GM23338 (cell line): ENCODE measurements at places on chromosomes 1 and 21.

- no peak for DNase-seq
Observed at GRCh38 chr1:43622901-43623780, 26.8 kb upstream of the KDM4A start.

GRCh38 chr1:159957824-159958268 lies 3.8 kb upstream of the SLAMF9 start:
- no peak for DNase-seq

DNA sequence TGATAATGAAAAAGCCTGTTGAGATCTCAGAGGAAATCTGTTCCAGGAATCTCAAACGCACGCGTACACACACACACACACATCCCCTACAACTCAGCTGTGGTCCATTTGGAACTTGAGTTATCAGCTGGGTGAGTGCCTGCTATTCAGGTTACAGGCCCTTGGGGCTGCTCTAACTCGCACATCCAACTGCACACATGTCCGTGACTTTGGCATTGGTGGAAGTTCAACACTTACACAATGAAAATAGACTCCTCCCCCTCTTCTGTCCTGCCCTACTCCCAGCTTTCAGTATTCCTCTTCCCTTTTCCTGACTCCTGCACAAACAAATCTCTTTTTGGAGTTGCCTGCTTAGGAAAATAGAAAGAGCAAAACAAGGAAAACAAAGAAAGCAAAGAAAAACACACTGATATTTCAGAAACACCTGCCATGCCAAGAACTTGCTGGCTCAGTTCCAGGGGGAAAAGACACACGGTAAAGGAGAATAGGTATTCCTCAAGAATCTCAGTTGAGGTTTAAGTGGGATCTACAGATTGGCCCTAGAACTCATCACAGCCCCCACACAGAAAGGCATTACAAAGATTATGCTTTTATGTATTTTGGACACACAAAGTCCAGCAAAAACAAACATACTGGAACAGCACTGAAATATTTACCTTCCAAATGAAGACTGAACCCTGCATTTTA lies 140.9 kb downstream of the TGFBR3 start:
- no peak for DNase-seq

- DNase-seq, result peak; percentile 23
Observed at GRCh38 chr1:101797722-101798121, 199.0 kb downstream of the OLFM3 start.

GRCh38 chr1:182056601-182057366 lies 4.7 kb downstream of the ZNF648 start:
- peak; percentile 78 for DNase-seq

GRCh38 chr1:222243902-222244301 lies 304.0 kb downstream of the HHIPL2 start:
- DNase-seq, result no peak

DNA sequence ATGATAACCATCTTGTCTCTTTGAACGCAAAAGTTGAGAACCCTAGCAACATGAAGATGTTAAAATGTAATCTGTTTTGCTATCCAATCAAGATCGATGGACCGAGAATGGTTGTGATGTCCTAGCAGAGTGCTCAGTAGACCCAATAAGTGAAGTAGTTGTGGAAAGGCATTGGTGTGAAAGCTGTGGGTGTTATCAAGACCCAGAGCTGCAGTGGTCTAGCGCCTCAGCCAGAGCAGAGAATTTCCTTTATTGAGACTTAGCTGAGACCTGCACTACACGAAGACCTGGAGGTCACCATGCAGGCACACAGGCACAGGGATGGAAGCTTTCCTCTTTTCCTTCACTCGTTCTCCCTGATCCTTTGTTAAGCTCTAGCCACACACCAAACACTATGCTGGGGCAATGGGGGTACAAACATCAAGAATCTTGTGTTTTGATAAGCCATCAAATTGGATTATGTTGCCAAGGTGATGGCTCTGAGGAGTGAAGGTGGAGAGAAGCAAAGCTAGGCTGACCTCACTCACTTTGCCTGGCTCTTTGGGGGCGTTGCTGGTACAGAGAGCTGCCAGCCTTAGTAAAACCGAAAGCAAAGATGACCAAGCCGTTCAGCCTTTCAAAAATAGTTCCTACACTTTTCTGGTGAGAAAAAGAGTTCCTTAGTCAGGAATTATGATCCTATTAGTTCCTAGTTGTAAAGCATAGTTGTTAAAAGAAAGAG lies 24.1 kb downstream of the METTL13 start:
- no peak for DNase-seq

DNA sequence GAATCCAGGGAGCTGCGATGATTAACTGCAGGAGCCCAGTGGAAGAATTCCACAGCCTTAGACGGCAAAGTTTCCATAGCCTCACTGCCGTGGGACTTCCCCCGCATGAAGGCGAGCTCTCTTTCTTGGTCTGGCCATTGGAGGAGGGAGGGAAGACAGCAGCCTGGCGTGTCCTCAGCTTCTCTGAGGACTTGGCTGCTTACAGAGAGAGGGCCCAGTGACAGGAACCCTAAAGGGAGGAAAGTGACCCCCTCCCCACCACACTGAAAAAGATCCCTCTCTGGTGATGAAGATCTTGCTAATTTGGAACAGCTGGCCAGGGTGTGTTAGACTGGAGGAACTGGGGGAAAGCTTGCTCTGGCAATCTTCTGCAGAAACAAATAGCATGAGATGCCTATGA lies 41.0 kb downstream of the ATP2B4 start:
- no peak for DNase-seq

DNA sequence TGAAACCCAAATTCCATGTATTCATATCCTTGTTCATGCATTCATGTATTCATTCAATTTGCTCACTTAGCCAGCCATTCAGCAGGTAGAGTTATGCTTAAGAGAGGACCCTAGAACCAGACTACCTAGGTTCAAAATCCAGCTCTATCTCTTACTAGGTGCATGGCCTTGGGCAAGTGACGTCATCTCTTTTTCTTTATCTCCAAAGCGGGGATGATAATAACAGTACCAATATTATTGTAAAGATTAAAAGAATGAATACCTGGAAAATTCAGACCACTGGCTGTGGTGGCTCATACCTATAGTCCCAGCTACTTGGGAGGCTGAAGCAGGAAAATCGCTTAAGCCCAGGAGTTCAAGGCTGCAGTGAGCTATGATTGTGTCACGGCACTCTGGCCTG lies 33.9 kb upstream of the CLIC4 start:
- DNase-seq, result no peak

DNA sequence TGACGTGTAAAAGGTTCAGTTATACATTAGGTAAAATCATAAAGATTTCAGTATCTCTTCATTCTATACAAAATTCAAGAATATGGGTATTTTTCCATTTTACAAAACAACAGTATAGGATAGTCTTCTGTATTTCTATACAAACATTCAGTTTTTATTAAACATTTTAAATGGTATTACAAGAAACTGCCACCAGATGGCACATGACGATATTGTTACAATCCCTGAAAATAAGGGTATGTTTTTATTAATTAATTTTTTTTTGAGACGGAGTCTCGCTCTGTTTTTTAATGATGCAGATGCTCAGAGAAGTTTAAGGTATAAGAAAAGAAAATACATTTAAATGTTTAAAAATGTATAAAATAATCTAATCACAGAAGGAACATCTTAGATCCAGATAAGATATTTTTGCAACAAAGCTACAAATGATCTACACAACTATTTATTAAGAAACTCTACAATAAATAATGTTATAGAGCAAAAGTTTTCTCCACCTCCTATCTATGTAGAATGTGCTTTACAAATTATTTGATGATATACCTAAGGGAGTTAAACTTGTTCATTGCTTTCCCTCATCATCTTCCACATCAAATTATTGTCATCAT lies 23.5 kb upstream of the RSBN1 start:
- peak; percentile 57 for DNase-seq

GRCh38 chr1:85166351-85166750 lies 34.5 kb downstream of the SYDE2 start:
- DNase-seq, result no peak

GRCh38 chr1:201461645-201462441 lies 7.1 kb downstream of the PHLDA3 start:
- no peak for DNase-seq

GRCh38 chr1:70528590-70529333 lies 117.7 kb downstream of the CTH start:
- peak; percentile 80 for DNase-seq

GRCh38 chr1:154546264-154547063 lies 12.0 kb downstream of the UBE2Q1 start:
- peak; percentile 88 for DNase-seq

DNA sequence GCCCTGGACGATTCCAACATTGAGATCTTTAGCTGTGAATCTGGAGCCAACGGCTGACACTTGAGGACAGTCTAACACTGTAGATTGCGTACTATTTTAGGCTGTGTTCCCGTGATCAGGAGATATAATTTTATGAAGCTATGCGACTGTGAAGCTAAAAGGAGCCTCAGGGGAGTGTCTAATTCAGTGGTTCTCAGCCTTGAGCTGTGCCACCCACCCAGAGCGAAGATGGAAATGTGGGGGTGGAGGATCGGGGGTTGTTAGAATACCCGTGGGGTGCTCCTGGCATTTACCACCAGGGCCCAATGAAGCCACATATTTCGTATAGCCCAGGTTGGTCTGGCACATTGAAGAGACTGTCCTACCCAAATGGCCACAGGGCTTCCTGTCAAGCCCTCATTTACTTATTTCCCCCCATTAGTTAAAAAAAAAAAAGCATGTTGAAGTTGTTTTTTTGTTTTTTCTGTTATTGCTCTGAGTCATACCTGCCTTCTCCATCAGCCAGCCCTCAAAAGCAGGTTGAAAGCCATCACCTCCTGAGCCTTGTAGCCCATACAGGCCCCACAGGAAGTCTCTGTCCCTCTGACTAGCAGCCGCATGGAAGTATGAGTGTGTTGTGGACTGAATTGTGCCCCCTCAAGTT lies 141.7 kb downstream of the GALNT2 start:
- DNase-seq, result no peak

DNA sequence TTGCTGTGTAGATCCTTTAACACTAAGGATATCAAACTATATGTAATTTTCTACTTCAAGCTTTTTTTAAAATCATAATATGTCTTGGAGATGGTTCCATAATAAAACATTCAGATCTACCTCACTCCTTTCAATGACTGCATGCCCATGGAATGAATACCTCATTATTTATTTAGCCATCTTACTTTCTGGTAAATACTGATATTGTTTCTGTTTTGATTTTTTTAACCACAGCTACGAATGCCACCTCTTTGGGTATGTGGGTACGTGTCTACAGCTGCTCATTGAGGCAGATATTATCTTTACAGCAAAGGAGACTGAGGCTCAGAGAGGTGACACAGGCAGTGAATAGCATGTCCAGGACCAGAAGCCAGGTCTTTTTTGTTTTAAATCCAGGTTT lies 215.7 kb downstream of the ST6GALNAC3 start:
- DNase-seq, result no peak

DNA sequence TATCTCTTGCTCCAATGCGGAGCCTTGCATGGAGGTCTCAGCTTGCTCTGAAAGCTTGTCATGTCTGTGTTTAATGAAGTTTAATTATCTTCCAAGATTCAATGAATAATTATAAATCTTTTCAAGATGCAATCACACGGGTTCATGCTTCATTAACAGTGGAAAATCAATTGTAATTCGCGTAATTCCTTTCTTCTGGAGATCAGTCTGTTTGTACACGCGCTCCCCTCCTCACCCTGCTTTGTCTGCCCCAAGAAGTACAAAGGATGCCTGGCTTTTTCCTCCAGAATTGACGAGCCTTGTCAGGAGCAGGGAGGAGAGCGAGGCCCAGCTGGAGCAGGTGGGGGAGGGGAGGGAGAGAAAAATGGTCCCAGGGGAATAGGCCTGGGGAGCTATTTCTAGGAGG lies 65.0 kb upstream of the DISP3 start:
- DNase-seq, result peak; percentile 57

- peak; percentile 24 for DNase-seq
Observed at GRCh38 chr1:91499904-91500755, 521 bp upstream of the CDC7 start.

DNA sequence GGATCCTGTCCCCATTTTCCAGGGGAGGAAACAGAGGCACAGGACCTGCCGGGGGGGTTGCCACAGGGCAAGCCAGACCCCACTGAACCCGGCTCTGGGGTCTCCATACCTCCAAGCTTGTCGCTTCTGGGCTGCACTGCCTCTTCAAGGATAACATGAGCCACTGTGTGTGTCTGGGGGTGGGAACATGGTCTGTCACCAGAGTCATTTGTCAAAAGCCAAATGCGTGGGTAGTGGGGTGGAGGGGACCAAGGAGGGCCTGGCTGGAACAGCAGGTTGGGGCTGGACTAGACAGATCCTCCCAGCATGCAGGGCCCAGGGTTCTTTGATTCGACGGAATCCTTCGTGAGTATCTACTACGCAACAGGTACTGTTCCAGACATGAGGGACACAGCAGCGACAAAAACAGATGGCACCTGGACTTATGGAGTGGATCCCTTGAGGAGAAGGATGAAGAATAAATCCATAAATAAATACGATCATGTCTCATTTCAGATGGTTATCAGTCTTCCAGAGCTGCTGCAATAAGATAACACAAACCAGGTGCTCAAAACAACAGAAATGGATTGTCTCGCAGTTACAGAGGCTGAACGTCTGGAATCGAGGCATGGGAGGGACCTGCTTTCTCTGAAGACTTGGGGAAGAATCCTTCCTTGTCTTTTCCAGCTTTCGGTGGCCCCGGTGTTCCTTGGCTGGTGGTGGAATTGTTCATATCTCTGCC lies 28.7 kb downstream of the C1QB start:
- DNase-seq, result no peak

DNA sequence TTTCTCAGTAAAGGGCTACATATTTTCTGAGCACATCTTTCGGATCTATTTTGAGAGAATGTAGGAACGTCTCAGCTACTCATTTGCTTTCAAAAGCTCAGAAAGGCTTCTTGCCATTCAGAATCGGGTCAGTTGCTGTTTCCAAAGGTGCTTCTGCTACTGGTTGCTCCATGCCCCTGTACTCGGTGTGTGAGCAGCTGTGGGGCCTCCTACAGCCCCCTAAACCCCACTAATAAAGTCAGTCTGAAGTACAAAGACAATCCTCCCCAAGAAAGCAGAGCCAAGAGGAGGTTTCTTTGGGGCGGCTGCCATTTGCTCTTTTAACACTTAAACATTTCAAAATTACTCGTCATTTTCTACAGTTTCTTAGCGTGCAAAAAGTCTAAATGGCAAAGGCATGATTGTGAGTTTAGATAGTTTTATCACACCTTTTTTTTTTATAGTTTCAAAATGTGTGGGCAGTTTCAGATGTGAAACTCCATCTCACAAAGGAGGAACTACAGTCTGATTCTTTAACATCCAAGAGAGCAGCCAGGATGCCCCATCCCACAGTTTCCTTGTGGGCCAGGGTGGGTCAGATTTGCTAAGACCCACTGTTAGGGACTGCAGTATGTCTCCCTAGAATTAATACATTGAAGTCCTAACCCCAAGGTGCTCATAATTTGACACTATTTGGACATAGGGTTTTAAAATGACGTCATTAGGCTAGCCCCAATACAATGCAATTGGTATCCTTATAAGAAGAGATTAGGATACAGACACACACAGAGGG lies 4.1 kb downstream of the RUNX1 start:
- DNase-seq, result no peak

GRCh38 chr1:101030881-101031280 lies 5.3 kb upstream of the DPH5 start:
- DNase-seq, result no peak

- DNase-seq, result no peak
Observed at GRCh38 chr1:25743164-25744139, 56.5 kb upstream of the SELENON start.
